Neural progenitor cell (in vitro differentiated cells): ENCODE measurements at places on chromosomes 13 and 19. TPM values are rescaled to one million over a fixed set of nuclear protein-coding genes. Genes with fewer than 3 reads are reported as not detected.
A peak's percentile ranks its signal among the peaks of the same experiment; 100 is the strongest.

Gene SETDB2
- total RNA-seq: 7.1 and 9.5 TPM in 2 replicates

Gene LRRC8E
- total RNA-seq: 0.65 and 1.2 TPM in 2 replicates

Gene KCNC3
- 0.41 and 1.2 TPM in 2 replicates for total RNA-seq

Gene CPB2
- not detected in 2 replicates for total RNA-seq

Gene HRC
- total RNA-seq: 0.31 TPM in 1 of 2 replicates, not detected in the other

Gene LIM2
- 0.26 and 3.2 TPM in 2 replicates for total RNA-seq

GRCh38 chr13:25167382-25168174 is 4.5 kb downstream of the AMER2 start:
- peaks cover 62% of the 10 kb centered on the region for H3K27me3 ChIP-seq
- H3K27ac ChIP-seq: no peak overlapping the region
- no peak for DNase-seq
- no peak overlapping the region for H3K4me3 ChIP-seq
- H3K36me3 ChIP-seq: no peaks in the 10 kb centered on the region
- peaks cover 11% of the 10 kb centered on the region for H3K4me1 ChIP-seq

DNA sequence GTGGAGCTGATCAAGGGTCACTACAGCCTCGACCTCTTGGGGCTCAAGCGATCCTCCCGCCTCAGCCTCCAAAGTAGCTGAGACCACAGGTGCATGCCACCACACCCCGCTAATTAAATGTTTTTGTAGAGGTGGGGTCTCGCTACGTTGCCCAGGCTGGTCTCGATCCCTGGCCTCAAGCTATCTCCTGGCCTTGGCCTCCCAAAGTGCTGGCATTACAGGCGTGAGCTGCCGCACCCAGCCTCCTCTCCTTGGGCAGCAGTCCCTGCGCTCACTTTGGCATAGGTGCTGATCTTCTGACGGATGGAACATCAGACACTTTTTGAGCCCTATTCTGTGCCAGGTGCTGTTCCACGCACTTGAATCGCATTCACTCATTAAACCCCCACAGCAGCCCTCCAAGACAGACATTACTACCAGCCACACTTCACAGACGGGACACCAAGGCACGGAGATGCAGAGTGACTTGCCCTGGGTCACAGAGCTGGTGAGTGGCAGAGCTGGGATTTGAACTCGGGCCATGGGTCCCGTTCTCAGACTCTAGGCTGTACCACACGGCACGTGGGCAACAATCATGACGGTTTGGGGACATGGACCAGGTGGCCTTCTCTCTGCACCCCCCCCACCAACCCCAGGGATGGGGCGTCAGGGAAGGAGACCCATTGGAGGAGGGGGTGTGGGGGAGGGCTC is 3.2 kb downstream of the MEIS3 start:
- H3K4me1 ChIP-seq: peaks cover 24% of the 10 kb centered on the region
- no peaks in the 10 kb centered on the region for H3K36me3 ChIP-seq
- no peak overlapping the region for H3K4me3 ChIP-seq
- H3K27me3 ChIP-seq: peaks cover 38% of the 10 kb centered on the region
- no peak for DNase-seq
- H3K27ac ChIP-seq: no peak overlapping the region

- no peak overlapping the region for H3K27ac ChIP-seq
- no peak overlapping the region for H3K4me3 ChIP-seq
- H3K36me3 ChIP-seq: no peaks in the 10 kb centered on the region
- DNase-seq: no peak
- no peaks in the 10 kb centered on the region for H3K4me1 ChIP-seq
- no peaks in the 10 kb centered on the region for H3K27me3 ChIP-seq
Observed at GRCh38 chr13:30400376-30400775, 21.9 kb upstream of the UBE2L5 start.

DNA sequence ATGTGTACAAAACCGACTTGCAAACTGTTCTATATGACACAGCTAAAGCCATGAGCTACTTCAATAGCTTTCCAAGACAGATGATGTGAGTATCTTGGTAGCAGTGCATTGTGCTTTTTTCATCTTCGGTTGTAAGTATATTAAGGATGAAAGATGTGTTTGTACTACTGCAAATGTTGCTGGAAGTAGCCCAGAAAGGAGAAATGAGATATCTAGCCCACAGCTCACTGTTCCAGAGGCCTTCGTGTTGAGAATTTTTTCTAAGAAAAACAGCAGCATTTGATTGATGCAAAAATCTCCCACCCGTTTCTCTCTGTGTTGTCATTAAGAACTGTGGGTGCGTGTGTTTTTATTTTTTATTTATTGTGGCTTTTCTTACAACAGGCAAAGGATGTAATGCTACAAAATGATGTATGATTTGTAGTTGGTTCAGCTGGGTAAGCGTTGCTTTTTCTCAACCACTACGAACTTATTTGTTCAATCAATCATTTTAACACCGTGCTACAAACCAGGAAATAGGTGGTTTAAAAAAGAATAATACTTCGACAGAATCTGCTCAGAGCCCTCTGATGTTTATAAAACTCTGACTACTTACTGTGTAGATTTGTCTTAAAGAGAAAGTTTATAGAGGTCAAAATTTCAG is 41.6 kb upstream of the RFC3 start:
- H3K27ac ChIP-seq: no peak overlapping the region
- DNase-seq: no peak
- H3K27me3 ChIP-seq: no peaks in the 10 kb centered on the region
- no peaks in the 10 kb centered on the region for H3K36me3 ChIP-seq
- peaks cover 15% of the 10 kb centered on the region for H3K4me1 ChIP-seq

- H3K27me3 ChIP-seq: no peaks in the 10 kb centered on the region
- no peak overlapping the region for H3K27ac ChIP-seq
- no peaks in the 10 kb centered on the region for H3K4me1 ChIP-seq
Observed at GRCh38 chr19:13689085-13689484, 75.2 kb upstream of the MRI1 start.

- H3K27me3 ChIP-seq: no peaks in the 10 kb centered on the region
- H3K36me3 ChIP-seq: no peaks in the 10 kb centered on the region
- no peak overlapping the region for H3K27ac ChIP-seq
- DNase-seq: no peak
- peaks cover 38% of the 10 kb centered on the region for H3K4me1 ChIP-seq
Observed at GRCh38 chr13:95156208-95156607, 145.0 kb downstream of the ABCC4 start.

- H3K4me1 ChIP-seq: no peaks in the 10 kb centered on the region
- peak; percentile 77 for DNase-seq
- no peaks in the 10 kb centered on the region for H3K36me3 ChIP-seq
- H3K27me3 ChIP-seq: peaks cover 8% of the 10 kb centered on the region
- H3K27ac ChIP-seq: no peak overlapping the region
Observed at GRCh38 chr19:17703824-17704463, 15.3 kb upstream of the MAP1S start.

GRCh38 chr13:110677731-110678545 is 28.0 kb downstream of the CARS2 start:
- no peaks in the 10 kb centered on the region for H3K36me3 ChIP-seq
- H3K4me1 ChIP-seq: no peaks in the 10 kb centered on the region
- no peak overlapping the region for H3K27ac ChIP-seq

- no peak overlapping the region for H3K4me3 ChIP-seq
- no peak overlapping the region for H3K27ac ChIP-seq
- H3K4me1 ChIP-seq: no peaks in the 10 kb centered on the region
- no peaks in the 10 kb centered on the region for H3K36me3 ChIP-seq
Observed at GRCh38 chr13:21395953-21396352, 63.1 kb downstream of the ZDHHC20 start.

- no peak overlapping the region for H3K27ac ChIP-seq
- H3K4me3 ChIP-seq: no peak overlapping the region
- no peak for DNase-seq
- no peaks in the 10 kb centered on the region for H3K36me3 ChIP-seq
- no peaks in the 10 kb centered on the region for H3K4me1 ChIP-seq
Observed at GRCh38 chr13:75365724-75366173, 116.2 kb downstream of the TBC1D4 start.

DNA sequence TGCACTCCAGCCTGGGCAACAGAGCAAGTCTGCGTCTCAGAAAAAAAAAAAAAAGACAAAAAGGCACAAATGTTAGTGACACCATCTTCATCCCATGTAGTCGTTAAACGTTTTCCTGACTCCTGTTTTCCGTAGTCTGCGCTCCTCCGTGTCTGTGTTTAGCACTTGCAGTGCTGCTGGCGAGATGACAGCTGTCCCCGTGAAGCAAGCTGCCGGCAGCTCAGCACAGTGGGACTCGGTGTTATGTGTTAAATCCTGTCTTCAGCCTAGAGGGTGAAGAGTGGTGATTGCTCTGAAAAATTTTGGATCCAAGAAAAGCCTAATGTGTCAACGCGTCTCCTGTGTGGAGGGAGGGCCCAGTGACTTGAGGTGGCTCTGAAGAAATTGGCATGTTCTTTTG is 18.4 kb downstream of the UBXN6 start:
- H3K36me3 ChIP-seq: no peaks in the 10 kb centered on the region
- H3K27ac ChIP-seq: no peak overlapping the region
- no peak for DNase-seq
- no peaks in the 10 kb centered on the region for H3K27me3 ChIP-seq

DNA sequence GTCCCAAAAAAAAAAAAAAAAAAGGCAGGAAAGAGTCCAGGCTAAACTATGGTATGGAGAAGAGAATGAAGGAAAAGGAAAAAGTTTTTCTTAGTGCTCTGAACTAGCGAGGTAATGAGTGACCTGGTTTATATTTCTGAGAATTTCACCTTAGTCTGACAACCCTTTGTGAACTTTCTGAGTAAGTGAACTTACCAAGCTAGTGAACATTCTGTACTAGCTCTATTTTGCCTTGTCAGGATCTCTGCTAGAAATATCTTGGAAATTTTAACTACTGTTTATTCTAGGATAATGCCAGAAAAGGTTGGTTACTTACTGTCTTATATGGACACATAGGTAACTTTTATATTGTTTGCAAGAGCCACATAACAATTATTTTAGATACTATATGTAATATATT is 4.4 kb downstream of the TRIM13 start:
- peaks cover 49% of the 10 kb centered on the region for H3K36me3 ChIP-seq
- H3K27me3 ChIP-seq: no peaks in the 10 kb centered on the region
- H3K4me3 ChIP-seq: no peak overlapping the region
- DNase-seq: no peak

GRCh38 chr19:18644196-18645034 is 7.6 kb downstream of the KLHL26 start:
- H3K4me1 ChIP-seq: peaks cover 5% of the 10 kb centered on the region
- H3K27ac ChIP-seq: no peak overlapping the region
- no peaks in the 10 kb centered on the region for H3K36me3 ChIP-seq

- H3K36me3 ChIP-seq: peaks cover 49% of the 10 kb centered on the region
- no peak for DNase-seq
- H3K4me3 ChIP-seq: no peak overlapping the region
- H3K4me1 ChIP-seq: no peaks in the 10 kb centered on the region
Observed at GRCh38 chr19:11949201-11949600, 15.6 kb upstream of the ZNF763 start.

- H3K36me3 ChIP-seq: peaks cover 27% of the 10 kb centered on the region
- no peak overlapping the region for H3K4me3 ChIP-seq
- no peak for DNase-seq
- H3K27me3 ChIP-seq: no peaks in the 10 kb centered on the region
- no peaks in the 10 kb centered on the region for H3K4me1 ChIP-seq
Observed at GRCh38 chr13:110664041-110664440, 41.9 kb downstream of the CARS2 start.

- H3K4me1 ChIP-seq: no peaks in the 10 kb centered on the region
- no peaks in the 10 kb centered on the region for H3K36me3 ChIP-seq
- no peak for DNase-seq
- no peaks in the 10 kb centered on the region for H3K27me3 ChIP-seq
- no peak overlapping the region for H3K27ac ChIP-seq
- H3K4me3 ChIP-seq: no peak overlapping the region
Observed at GRCh38 chr19:48154003-48154402, 16.1 kb downstream of the LIG1 start.

DNA sequence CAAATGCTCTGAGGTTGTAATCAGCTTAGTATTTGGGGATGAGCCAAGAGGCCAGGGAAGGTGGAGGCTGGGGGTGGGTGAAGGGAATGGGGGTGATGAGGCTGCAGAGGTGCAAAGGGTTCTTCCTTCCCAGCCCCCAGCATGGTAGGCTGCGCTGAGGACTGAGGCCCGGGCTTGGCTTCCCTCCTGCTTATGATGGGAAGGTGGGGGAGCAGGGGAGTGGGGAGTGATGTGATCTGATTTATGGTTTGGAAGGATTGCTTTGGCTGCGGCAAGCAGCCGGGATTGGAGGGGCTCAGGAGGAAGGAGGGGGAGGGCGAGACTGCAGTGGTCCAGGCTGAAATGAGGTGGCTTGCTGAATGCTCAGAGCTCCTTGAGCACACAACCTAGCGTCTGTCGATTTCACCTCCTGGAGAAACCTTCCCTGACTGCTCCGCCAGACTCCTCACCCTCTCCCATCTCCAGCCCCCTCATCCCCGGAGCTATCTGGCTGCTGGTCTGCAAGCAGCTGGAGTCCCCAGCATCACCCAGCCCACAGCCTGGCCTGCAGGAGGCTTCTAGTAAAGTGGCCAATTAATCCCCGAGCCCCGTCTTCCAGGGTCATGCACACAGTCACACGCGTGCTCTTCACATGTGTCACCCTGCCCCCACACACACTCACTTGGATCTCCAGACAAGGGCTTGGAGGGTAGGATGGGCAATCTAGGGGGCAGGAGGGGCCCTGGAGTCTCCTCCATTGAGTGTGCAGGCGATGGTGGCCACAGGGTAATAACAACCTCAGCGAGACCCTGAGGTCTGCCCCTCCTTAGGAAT is 757 bp upstream of the CLEC11A start:
- H3K27ac ChIP-seq: no peak overlapping the region
- peaks cover 90% of the 10 kb centered on the region for H3K27me3 ChIP-seq
- no peaks in the 10 kb centered on the region for H3K36me3 ChIP-seq
- H3K4me1 ChIP-seq: peaks cover 7% of the 10 kb centered on the region
- no peak for DNase-seq

DNA sequence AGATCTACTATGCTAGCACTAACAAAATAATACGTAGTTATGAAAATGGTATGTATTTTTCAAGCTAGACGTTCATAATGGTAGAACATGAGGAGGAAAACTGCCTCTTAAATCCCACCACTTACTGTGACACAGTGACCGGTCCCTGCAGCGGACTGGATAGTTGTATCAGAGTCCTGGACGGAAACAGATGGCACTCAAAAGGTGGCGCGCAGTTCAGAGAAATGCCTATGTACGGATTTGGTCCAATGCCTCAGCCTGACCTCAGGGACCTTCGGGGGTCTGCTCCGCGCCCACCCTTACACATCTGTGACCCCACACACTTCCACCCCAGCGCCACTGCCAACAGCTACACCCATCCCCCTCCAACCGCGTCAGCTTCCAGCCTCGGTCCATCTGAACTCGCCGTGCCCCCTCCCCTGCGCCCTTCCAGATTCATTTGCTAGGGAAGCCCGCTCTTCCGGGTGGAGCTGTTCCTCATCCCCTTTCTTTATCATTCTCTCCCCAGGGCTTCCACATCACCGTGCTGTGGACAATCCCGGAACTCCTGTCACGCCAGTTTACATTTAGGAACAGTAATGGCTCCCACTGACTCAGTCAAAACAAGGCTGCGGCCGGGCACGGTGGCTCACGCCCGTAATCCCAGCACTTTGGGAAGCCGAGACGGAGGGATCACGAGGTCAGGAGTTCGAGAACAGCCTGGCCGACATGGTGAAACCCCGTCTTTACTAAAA is 792 bp upstream of the LENG8 start:
- H3K27me3 ChIP-seq: no peaks in the 10 kb centered on the region
- H3K27ac ChIP-seq: no peak overlapping the region
- no peaks in the 10 kb centered on the region for H3K36me3 ChIP-seq
- H3K4me3 ChIP-seq: peak overlapping the region; percentile 74
- peak; percentile 75 for DNase-seq
